ENCODE measurements at places on chromosomes 6 and 20. TPM values are rescaled to one million over a fixed set of nuclear protein-coding genes. Genes with fewer than 3 reads are reported as not detected.

The MACROD2 gene
- not detected for total RNA-seq

The PGC gene
- total RNA-seq, result not detected

The FAM50B gene
- total RNA-seq, result 8.1 TPM

The ZNF184 gene
- 12.3 TPM for total RNA-seq

The C6orf132 gene
- 0.26 TPM for total RNA-seq

The SLC35B3 gene
- 10.7 TPM for total RNA-seq

The BEND6 gene
- 0.48 TPM for total RNA-seq

The PXDC1 gene
- 0.94 TPM for total RNA-seq

The BPIFA1 gene
- not detected for total RNA-seq
